ENCODE measurements at places on chromosomes 7 and 10.

DNA sequence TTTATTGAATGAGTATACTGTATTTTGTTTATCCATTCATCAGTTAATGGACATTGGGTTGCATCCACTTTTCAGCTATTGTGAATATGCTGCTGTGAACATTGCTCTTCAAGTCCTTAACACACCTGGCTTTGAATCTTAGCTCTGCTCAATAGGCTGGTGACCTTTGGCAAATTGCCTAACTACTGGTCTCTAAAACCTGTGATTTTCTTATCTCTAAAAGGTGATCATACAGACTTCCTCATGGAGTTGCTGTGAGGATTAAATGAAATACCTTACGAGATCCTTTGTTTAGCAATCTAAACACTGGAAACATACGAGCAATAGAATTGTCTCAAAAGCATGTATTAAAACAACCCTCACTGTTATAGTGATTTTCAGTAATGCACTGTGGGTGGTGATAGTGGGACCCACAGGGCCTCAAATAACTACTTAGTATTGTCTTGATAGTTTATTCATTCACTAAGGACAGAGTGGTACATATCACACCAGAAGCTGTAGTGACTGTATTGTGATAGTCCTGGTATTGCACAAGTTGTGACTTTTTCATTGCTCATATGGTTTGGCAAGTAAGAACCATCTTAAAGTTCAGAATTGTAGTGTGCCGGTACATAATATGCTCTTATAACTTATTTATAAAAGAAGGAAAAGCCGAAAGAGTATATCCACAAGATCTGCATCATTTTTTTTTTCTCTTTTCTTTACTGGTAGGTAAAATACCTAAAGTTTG, 257.6 kb downstream of the EXOC4 start:
- DNase-seq = no peak

DNA sequence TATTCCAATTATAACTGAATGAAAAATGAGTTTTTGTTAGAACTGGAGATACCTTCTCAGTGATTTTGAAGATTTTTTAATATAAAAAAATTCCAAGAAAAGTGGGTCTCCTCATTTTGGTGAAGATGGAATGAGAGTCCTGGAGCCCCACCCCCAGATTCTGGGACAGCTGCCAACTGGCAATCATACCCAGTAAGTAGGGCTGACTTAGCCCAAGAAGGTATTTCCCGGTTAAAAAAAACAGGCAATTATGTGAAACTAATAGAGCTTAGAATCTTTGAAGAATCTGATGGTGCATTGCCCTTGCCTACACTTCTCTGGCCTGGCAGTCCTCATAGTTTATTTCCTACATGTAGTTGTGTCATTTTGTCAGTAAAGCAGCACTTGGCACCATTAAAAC, 52.8 kb upstream of the VWDE start:
- DNase-seq = peak; percentile 28

DNA sequence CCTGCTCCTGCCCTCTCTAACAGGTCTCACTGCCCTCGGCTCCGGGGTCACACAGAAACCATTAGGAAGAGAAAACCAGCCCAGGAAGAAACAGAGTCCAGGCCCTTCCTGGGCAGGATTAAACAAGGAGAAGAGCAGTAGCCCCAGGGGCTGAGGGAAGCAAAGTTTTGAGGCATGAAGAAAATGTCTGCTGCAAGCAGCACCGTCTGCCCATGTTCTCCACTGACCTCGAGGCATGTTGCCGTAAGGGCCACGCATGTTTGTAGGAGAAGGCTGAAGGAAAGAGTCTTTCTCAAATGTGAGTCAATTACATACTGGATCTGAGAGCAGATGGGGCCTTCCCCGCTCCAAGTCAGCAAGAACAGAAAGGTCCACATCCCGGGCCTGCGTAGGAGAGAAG, 4.2 kb downstream of the ZNF746 start:
- no peak for DNase-seq

DNA sequence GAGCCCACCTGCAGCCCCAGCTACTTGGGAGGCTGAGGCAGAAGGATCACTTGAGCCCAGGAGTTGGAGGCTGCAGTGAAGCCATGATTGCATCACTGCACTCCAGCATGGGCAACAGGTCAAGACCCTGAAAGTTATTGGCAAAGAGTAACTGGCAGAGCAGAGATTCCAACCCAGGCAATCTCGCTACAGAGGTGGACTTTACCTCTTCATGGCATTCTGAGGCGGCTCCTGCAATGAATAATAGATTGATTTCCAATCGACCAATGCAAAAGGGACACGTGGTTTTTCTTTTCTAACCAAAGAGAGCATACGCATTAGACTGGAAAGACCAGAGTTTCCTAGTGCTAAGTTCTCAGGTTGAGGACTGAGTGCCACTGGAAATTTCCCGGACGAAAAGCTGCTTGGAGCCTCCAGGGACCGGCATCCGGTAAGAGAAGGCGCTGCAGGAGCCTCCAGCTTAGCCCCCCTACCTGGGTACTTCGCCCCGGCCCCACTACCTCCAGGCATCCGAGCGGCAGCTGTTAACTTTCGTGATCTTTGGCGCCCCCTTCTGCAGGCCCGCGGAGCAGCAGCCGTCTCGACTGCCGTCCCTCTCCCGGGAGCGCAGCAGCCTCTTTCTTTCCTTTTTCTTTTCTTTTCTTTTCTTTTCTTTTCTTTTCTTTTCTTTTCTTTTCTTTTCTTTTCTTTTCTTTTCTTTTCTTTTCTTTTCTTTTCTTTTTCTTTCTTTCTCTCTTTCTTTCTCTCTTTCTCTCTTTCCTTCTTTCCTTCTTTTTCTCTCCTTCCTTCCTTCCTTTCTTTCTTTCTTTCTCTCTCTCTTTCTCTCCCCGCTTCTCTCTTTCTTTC, 4.1 kb downstream of the MBLAC1 start:
- peak; percentile 85 for DNase-seq

- DNase-seq = no peak
Measured at GRCh38 chr10:84214612-84215235, 10.6 kb downstream of the LRIT2 start.

- no peak for DNase-seq
Measured at GRCh38 chr10:11608159-11609013, 3.1 kb downstream of the USP6NL start.

DNA sequence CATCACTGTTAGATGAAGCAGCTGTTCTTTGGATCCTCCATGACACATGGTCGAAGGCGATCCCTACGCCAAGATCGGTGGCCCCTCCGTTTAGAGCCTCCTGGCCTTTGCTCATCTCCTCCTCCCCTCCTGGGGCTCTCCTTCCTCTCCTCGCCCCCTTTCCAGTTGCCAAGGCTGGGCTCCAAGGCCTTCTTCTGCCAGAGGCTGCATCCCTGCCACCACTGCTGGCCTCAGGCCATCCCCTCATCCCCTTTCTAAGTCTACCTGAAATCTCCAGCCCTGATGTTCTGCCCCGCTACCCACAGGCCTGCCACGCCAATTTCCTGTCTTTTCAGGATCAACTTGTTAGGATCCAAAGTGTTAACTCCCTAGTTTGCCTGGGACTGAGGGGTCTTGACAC, 265.1 kb upstream of the ZMIZ1 start:
- DNase-seq = peak; percentile 41

DNA sequence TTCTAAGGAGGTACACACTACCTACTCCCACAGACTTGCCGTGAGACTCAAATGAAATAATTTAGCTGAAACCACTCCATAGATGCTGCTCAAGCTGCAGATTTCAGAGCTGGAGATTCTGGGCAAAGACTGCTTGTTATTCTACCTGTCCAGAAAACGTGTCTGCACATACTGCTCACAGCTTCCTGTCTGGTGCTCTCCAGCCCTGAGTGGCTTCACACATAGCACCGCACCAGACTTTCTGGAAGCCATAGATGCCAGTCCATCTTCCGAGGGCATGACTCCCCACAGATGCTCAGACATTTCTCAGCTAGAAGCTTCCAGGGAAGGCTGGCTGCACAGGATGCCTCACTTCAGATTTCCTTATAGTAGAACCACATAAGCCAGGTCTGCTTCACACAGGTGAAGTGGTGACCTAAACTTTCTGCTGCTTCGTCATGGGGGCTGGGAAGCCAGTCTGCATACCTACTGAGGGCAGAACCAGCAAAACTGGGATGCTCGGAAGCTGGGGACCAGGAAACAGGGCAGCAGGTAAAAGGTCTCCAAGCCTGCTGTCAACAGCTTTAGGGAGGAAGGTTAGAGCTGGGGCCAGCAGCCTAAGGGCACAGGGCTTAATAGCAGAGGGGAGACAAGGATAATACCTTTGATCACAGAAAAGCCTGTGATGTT, 18.2 kb downstream of the CCDC6 start:
- DNase-seq = no peak

DNA sequence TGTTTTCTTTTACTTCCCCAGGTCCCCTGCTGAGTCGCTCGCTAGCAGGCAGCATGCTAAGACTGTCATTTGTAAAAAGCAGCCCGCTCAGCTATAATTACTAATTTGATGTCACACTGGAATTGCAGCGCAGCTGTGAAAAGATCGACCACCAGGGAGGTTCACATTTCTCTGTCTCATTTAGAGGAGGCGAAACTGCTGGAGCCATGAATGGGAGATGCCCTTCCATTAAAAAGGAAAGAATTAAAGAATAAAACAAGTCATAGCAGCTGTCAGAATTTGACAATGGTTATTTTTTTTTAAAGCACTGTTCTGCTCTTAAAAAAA, 153.5 kb downstream of the PIP4K2A start:
- DNase-seq = no peak

- DNase-seq = no peak
Measured at GRCh38 chr10:29861811-29862505, 197.4 kb downstream of the JCAD start.

DNA sequence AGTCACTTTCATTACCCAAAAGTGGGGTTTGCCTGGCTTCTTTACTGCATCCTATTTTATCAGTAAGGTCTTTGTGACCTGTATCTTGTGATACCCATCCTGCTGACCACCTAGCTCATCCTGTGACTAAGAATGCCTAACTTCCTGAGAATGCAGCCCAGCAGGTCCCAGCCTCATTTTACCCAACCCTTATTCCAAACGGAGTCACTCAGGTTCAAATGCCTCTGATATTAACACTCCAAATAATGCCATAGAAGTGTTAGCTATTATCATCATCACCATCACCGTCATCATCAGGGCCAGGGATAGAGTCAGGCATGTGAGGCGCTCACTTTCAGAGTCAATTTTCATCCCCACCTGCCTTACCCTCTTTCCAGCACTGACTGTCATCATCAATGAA, 85.5 kb downstream of the SLC16A9 start:
- DNase-seq = no peak

DNA sequence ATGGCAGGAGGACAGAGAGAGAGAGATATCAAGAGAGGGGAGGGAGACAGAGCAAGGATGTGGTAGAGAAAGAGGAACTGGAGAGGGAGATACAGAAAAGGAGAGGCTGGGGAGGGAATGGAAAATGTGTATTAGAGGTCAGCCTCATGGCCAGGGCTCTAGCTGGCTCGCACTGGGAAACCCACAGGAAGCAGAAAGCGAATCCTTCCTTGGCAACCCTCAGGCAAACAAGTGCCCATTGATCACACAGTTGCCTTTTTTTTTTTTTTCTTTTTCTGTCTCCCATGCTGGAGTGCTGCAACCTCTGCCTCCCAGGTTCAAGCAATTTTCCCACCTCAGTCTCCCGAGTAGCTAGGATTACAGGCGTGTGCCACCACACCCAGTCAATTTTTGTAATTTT, 391.2 kb downstream of the TYW1 start:
- DNase-seq = no peak

DNA sequence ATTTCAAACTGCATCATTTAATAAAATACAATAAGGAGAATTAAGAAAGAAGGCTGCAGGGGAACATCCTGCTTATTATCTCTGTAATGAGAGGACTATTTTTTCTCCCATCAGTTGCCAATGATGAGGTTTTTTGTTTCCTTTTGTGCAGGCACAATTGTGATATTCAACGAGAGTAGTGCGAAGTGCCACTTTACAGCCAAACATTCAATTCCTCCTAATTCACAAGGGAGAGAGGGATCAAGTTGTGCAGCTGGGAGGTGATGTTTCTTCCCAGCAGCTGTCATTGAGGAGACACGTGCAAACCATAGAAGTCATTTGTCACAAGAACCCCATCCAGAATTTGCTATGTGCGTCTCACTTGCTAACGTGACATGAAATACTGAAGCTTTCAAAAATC, 81.6 kb upstream of the ICA1 start:
- no peak for DNase-seq

GRCh38 chr7:117572856-117573620, 93.2 kb downstream of the CFTR start:
- DNase-seq = no peak

GRCh38 chr7:121501566-121501965, 105.5 kb upstream of the FAM3C start:
- no peak for DNase-seq

DNA sequence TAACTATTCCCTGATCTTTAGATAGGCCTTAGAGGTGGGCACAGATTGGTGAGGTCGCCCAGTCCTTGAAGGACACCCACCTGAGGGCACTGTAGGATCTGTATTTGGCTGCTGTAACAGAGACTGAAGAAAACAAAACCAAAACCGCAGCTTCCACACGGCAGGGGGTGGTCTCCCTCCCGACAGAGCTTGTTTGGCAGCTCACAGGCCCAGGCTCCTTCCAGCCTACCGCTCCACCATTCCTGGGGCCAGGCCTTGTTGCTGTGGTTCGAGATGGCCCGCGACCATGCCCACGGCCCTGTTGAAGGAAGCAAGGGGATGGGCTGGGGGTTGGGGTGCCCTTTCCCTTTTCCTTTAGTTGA, 30.4 kb downstream of the ZNF783 start:
- DNase-seq = no peak

DNA sequence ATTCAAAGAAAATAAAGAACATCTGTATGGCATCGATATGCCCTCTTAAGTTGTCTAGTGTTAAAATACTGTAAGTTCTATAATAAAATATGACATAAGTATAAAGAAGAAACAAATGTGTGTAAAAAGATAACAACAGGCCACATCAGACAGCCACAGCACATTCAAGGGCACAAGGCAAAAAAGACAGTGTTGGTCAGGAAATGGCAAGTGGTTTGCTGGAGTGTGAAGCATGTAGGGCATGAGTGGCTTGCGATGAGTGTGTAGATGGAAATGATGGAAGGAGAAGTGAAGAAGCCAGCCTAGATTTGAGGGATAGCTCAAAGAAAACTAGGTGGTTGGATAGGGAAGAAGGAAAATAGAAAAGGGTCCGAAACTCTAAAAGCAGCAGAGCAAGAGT, 341.6 kb downstream of the CRPPA start:
- no peak for DNase-seq

GRCh38 chr7:78746301-78746700, 707.2 kb downstream of the MAGI2 start:
- no peak for DNase-seq

DNA sequence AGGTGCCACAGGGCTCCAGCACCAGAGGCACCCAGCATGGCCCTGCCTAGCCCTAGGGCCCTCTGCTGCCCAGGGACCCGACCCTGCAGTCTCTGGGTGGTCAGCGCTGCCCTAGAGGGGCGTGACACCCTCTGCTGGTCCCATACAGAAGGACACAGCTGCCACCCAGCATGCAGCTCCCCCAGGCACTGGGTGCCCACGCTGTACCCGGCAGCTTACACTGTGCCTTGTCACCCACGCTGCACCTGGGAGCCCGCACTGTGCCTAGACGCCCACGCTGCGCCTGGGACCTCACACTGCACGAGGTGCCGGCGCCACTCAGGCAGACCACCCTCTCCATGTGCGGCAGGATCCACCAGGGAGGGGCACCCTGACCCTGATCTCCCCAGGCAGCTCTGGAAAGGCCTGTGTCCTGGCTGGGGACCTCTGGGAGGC, 55.2 kb downstream of the PWWP2B start:
- no peak for DNase-seq

GRCh38 chr7:824664-825063, 7.6 kb upstream of the SUN1 start:
- DNase-seq = no peak
